ENCODE measurements at places on chromosomes 6 and 20. TPM values are rescaled to one million over a fixed set of nuclear protein-coding genes. Genes with fewer than 3 reads are reported as not detected.

GRCh38 chr6:109922851-109923250, 55.3 kb upstream of the GPR6 start:
- no peak for DNase-seq

GRCh38 chr6:16982807-16983206, 119.0 kb upstream of the STMND1 start:
- no peak for DNase-seq

- no peak for DNase-seq
Observed at GRCh38 chr6:41674231-41675000, 36.1 kb downstream of the MDFI start.

DNA sequence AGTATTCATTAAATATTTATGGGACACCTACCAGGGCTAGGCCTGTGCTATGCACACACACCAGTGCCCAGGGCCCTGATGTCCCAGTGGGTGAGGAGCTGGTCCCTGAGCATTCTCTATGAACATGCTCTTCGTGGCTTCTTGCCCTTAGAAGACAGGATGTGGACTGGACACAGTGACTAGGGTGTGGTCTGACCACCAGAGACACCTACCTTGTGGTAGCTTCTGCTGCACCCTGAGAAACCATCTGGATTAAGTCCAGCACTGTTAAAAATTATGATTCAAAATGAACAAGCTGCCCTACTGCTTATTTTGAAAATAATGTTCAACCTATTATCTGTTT, 112.9 kb upstream of the RPS6KA2 start:
- DNase-seq: no peak

- peak; percentile 13 for DNase-seq
Observed at GRCh38 chr6:91317247-91317835, 730.5 kb upstream of the MAP3K7 start.

DNA sequence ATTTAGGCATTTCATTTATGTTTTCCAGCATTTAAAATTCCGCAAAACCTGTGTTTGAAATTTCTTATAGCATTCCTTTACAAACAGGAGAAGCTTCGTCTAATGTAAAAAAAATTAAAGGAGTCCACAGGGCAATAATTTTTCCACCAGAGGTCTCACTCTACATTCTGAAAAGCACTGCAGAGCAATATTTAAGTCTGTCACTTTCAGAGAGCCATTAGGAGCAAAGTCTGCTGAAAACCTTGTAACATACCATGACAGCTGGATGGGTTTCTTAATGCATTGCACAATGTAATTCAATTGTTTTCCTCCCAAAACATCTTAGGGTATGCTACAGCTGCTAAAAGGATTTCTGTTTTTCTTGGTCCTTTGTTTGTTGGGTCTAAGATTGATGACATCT, 18.0 kb downstream of the BAG2 start:
- peak; percentile 32 for DNase-seq

DNA sequence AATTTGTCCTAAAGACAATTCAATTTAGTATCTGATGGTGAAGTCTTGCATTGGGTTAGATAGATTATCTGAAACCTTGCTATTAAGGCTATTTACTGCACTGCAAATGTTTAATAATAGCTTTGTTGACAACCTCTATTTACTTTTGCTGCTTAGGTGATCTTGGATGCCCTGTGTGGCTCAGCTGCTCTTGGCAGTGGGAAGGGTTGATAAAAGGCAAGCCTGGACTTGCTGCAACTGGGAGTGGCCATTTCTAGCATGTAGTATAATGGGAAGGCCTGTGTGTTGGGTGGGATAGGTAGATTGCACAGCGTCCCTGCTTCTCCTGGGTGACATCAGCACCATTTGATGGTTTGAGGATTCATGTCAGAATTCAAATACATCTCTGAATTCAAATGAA, 49.1 kb downstream of the ARMC2 start:
- no peak for DNase-seq

DNA sequence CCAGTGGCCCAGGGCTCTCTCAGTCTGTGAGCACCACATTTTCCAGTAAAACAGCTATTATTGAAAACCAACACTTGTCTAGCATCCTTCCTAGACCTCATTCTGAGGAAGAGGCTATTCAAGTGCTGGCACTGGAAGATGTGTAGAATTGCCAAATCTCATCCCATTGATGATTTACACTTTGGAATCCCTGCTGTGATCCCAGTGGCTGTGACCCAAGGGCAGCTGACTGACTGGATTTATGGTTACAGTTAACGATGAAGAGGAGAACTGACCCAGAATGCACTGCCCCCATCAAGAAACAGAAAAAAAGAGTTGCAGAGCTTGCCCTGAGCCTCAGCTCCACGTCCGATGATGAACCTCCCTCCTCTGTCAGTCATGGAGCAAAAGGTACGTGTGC, 2.4 kb downstream of the CMTR1 start:
- DNase-seq: no peak

GRCh38 chr6:4728436-4728769, 47.8 kb upstream of the CDYL start:
- DNase-seq: no peak

- no peak for DNase-seq
Observed at GRCh38 chr6:167146977-167147376, 10.8 kb downstream of the GPR31 start.

- DNase-seq: peak; percentile 91
Observed at GRCh38 chr6:146300521-146300920, 243.1 kb upstream of the RAB32 start.

DNA sequence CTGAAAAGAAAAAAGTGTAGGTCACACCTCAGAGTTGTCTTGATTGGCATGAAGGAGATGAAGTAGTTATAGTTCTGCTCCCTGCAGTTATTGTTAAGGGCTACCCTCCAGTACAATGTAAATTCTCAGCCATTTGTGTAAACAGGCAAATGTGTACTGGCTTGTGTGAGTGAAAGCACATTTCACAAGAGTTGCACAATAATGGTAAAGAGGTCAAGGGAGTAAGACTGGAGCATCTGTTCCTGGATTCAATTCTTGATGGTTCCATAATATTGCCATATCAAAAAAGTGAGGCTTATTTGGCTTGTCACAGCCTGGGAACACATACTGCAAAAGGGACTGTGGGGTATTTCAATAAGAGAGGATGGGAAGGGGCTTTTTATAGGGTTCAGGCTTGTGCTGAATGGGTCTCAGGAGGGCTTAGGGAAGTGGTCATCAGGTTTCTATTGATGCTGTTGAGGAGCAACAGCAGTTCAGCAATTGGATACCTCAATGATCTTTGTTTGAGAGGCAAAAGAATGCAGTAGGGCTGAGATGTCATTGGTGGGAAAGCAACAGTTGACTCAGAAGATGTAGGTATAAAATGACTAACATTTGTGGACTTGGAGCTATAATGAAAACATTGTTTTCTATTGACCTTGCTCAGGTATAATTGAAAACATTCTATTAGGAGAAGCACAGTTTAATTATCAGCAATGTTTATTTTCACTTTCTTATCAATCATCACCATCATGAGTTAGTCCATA, 402.6 kb downstream of the BCKDHB start:
- no peak for DNase-seq

DNA sequence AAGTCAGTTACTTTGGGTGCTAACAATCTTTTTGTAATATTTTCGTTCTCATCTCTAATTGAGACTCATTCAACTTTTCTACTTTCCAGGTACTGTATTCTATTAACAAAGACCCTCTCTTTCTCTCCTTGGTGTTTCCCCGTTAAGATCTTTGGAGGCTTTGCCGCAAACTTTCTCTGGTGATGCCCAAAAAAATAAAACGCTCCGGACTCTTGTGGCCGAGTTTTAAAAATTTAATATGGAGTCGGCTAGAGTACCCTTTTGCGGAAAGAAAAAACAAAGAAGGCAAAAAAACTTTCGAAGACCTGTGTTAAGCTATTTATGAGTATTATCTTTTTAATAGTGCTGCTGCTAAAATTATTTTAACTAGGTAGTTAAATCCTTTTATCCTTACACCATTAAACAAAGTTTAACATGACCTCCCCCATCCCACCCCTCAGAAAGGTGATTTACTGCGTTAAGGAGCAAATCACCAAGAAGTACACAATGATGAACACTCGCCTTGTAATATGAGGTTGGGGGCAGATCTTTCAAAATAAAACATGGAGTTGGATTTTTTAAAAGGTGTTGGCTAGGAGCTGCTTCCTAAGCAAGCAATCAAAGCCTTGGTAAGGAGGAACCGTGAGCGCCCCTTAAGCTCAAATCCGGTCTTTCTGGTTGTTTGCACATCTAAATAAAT, 10.0 kb downstream of the SIM1 start:
- DNase-seq: no peak

GRCh38 chr6:82040405-82041221, 206.9 kb downstream of the IBTK start:
- peak; percentile 83 for DNase-seq

DNA sequence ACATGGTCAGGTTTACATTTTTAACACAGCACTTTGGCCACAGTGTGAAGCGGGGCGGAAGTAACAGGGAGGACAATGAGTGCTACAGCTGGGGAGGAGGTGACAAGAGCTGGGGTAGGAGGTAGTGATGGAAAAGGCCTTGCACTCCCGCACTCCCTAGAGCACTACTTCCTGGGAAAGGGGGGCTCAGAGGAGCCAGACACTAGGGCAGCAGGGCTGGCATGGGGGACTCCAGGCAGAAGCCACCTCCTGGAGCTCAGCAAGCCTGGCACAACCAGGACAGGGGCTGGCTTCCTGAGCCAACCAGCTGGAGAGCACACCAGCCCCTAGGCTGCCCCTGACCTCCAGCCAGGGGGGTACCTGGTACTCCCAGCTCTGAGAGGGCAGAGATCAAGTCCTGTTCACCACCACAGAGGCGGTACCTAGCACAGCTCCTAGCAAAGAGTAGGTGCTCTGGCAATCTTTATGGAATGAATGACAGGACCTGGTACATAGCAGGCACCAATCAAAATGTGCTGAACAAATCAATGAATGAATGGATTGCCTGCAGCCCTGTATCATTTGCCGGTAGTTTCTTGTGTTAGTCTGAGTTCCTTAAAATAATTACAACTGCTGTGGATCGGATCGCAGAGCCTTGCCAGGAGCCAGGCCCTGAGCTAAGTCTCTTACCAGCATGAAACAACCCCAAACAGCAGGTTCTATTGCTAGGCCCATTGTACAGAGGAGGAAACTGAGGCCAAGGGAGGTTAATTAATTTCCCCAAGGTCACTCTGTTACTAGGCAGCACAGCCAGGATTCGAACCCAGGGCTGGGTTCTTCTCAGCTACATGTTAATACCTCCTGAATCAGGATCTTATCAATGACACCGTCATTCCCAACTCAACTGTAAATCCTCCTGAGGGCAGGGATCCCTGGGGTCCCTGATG, 15.5 kb downstream of the NOL4L start:
- DNase-seq: peak; percentile 19

GRCh38 chr20:40860487-40860902, 168.1 kb upstream of the TOP1 start:
- no peak for DNase-seq

DNA sequence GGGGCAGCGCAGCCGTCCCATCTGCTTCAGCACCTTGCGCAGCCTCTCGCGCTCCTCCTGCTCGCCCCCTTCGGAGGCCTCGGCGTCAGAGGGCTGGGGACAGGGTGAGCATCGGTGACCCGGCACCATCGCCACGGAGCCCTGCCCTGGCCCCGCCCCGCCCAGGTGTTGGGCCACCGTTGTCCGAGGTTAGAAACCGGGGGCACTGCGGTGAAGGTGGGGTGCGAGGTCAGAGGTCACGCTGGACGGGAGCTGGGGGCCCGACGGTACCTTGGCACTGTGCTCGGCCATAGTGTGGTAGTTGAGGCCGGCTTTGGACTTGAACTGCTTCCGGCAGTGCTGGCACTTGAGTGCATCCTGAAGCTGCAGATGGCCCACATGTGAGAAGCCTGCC, 6.4 kb downstream of the ZNF512B start:
- no peak for DNase-seq

The ZBP1 gene
- total RNA-seq: not detected

The ADGRF5 gene
- total RNA-seq: not detected

The C20orf144 gene
- total RNA-seq: 0.20 TPM

The TSBP1 gene
- total RNA-seq: not detected

The SCUBE3 gene
- 0.24 TPM for total RNA-seq

The TRIM10 gene
- total RNA-seq: not detected

The LZTS3 gene
- 15.2 TPM for total RNA-seq

The COL9A3 gene
- 8.6 TPM for total RNA-seq

The FAM83C gene
- total RNA-seq: not detected

The PRDM13 gene
- 0.06 TPM for total RNA-seq

The ANKRD66 gene
- not detected for total RNA-seq

The FAM162B gene
- not detected for total RNA-seq

The KIAA1755 gene
- total RNA-seq: not detected

The BPIFB2 gene
- not detected for total RNA-seq

All from G401 (cell line).